ENCODE measurements at places on chromosomes 16 and 17. TPM values are rescaled to one million over a fixed set of nuclear protein-coding genes. Genes with fewer than 3 reads are reported as not detected.

The AOC3 gene
- 0.78 TPM for total RNA-seq

DNA sequence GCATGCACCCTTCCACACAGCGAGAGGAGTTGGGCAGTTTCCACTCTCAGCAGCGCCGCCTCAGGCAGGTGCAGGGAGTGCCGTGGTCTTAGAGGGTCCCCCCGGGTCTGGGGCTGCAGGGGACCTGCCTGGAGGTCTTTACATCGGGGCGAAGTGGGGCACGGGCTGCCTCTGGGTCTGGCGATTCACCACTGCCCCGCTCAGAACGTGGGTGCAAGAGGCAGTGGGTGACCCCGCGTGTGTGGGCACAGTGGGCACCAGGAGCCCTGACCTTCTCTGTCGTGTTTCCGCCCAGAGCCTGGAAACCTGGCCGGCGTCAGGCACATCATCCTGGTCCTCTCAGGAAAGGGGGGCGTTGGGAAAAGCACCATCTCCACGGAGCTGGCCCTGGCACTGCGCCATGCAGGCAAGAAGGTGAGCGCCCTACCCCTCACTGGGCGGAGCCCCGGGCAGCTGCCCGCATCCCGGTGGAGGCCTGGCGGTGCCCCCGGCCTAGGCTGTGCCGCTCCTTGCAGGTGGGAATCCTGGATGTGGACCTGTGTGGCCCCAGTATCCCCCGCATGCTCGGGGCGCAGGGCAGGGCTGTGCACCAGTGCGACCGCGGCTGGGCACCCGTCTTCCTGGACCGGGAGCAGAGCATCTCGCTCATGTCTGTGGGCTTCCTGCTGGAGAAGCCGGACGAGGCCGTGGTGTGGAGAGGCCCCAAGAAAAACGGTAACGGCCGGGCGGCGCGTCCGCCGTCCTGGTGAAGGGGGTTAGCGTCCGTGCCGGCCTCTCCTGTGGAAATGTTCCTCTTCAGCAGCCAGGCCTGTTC is 3.7 kb downstream of the NUBP2 start:
- DNase-seq, result no peak

The CDH15 gene
- not detected for total RNA-seq

The RNF157 gene
- 18.5 TPM for total RNA-seq

DNA sequence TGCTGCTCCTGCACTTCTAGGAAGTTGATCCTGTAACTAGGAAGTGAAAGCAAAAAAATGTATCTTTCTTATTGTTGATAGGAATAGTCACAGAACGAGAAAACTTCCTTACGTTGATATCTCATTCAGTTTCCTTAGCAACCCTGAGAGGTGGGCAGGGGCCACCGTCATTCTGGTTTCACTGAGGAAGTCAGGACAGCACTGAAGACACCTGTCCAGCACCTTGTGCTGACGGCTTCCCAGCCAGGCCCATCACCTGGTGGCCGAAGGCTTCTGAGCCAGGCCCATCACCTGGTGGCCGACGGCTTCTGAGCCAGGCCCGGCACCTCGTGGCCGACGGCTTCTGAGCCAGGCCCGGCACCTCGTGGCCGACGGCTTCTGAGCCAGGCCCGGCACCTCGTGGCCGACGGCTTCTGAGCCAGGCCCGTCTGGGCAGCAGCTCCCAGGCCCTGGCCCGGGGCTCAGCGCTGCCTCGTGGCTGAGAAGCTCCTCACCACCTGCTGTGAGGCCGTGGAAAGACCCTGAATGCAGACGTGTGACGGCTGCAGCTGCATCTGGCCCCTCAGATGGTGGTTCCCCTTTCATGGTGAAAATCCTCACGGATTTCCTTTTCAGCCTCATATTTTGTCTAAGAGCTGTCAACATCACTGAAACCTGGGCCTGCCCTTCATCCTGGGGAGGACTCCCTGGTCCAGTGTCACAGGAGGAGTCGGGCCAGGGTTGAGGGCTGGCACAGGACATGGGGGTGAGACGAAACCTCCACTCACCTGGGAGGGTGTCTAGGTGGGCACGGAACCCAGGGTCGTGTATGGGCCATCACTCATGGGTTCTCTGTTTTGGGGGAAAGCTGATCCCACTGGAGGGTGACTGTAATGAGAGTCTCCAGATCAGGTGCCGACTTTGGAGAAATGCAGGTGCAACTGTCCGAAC is 33.0 kb upstream of the ZNF750 start:
- no peak for DNase-seq

The ST6GALNAC2 gene
- total RNA-seq, result 1.2 TPM
